Muscle of arm (tissue), 14 donors: ENCODE measurements at places on chromosomes 1 and 21.

GRCh38 chr1:153253693-153254092 is 5.8 kb upstream of the LORICRIN start:
- DNase-seq: no peak

- no peak for DNase-seq
Observed at GRCh38 chr1:10045480-10046355, 13.0 kb downstream of the UBE4B start.

- DNase-seq: no peak
Observed at GRCh38 chr1:53556657-53557227, 97.5 kb downstream of the DMRTB1 start.

DNA sequence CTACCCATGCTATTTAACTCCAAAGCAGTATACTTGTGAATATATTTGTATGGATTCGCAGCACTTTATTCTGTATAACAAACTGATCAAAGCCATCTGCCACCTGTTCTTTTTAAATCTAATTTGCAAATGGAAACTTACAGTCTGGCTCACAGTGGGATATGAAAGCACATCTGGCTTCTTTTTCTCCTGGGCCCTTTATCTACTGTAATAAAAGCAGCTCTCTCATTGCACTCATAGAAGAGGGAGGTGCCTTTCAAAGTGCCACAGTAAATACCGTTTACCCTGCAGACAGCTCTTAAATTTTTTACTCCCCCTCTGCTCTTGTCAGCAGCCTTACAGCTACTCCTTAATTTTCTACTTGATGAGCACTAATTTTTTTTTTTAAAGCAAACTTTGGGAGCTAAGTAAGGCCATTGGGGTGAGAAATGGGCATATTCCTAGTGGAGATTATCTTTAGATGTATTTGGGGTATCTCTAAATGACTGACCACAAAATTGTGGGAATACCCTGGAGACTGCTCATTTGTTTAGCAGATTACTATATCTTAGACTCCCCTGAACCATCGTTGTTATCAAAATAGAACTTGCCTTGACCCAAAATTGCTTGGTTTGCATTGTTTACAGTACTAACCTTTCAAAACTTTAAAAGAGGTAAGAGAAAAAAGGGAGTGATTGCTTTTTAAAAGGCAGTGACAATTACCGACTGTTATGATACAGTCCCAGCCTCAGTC is 110.1 kb downstream of the VPS13D start:
- no peak for DNase-seq

DNA sequence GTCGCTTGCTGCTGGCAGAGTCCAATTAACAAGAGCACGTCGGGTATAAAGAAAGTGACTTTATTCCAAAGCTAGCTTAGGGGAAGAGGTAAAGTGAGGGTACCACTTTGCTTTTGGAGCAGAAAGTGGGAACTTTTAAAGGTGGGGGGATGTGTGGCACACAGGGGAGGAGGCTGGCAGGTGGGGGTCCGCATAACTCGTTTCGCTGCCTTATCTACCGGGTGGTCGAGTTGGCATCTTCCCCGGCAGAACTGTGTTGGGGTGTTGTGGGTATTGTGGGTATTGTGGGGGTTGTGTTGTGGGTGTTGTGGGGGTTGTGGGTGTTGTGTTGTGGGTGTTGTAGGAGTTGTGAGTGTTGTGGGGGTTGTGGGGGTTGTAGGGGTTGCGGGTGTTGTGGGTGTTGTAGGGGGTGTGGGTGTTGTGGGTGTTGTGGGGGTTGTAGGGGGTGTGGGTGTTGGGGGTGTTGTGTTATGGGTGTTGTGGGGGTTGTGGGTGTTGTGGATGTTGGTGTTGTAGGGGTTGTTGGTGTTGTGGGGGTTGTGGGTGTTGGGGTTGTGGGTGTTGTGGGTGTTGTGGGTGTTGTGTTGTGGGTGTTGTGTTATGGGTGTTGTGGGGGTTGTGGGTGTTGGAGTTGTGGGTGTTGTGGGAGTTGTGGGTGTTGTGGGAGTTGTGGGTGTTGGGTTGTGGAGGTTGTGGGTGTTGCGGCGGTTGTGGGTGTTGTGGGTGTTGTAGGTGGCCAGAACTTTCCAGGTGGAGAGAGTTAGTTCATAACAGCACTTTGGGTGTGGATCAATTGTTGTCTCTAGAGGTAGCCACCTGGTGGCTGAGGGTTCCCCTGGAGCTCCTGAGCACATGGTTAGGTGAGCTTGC is 52.7 kb downstream of the AGPAT3 start:
- no peak for DNase-seq

GRCh38 chr1:18324246-18324645 is 156.5 kb upstream of the KLHDC7A start:
- no peak for DNase-seq

GRCh38 chr1:207935166-207935583 is 24.2 kb upstream of the CD34 start:
- no peak for DNase-seq

- no peak for DNase-seq
Observed at GRCh38 chr1:78603206-78603605, 17.0 kb upstream of the IFI44L start.

GRCh38 chr1:3459051-3459908 is 4.8 kb downstream of the ARHGEF16 start:
- no peak for DNase-seq
